Muscle of leg (tissue), 16 donors: ENCODE measurements at places on chromosomes 5 and 9. TPM values are rescaled to one million over a fixed set of nuclear protein-coding genes. Genes with fewer than 3 reads are reported as not detected.
A peak's percentile ranks its signal among the peaks of the same experiment; 100 is the strongest.

DNA sequence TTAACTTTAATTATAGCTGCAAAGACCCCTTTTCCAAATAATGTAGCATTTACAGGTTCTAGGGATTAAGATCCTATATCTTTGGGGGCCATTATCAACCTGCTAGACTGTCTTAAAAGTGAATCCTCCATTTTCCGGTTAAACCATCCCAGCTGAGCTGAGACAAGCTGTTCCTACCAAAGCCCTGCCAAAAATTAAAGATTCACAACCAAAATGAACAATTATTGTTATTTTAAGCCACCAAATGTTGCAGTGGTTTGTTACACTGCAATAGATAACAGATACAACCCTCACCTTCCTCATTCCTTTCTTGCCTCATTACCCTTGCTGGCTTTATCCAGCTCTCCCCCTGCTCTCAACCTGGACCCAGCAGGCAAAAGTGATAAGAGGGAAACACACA, 343.4 kb downstream of the CDK5RAP2 start:
- H3K27ac ChIP-seq: no peak overlapping the region
- no peaks in the 10 kb centered on the region for H3K36me3 ChIP-seq
- H3K4me3 ChIP-seq: no peak overlapping the region
- peaks cover 3% of the 10 kb centered on the region for H3K27me3 ChIP-seq

DNA sequence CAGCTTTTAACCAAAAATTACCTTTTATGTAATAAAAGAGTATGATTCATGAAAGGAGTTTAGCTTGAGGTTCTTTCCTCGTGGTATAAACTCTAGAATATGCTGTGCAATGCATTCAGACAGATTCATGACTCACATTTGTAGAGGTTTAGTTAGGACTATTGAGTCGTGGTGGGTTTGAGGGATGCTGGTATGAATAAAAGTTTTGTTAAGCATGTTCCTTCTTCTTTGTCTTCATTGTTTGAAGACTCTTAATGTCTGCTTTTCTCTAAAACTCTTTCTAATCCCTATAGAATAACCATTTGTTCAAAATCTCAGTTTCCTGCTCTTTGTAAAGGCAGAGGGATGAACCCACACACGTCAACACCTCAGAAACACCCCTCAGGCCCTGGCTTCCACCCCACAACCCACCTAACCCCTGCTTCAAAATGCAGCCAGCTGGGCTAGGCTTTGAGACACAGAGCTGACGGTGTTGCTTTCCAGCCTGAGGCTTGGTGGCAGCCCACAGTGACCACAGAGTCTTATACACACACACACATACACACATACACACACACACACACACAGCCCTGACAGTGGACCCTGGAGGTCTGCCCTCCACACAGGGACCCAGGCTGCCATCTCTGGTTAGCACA, 69.0 kb upstream of the IRX1 start:
- no peaks in the 10 kb centered on the region for H3K4me1 ChIP-seq
- no peak overlapping the region for H3K27ac ChIP-seq
- no peak overlapping the region for H3K4me3 ChIP-seq

GRCh38 chr5:180590543-180591310, 572 bp downstream of the SCGB3A1 start:
- peaks cover 40% of the 10 kb centered on the region for H3K27me3 ChIP-seq
- H3K36me3 ChIP-seq: no peaks in the 10 kb centered on the region
- peaks cover 13% of the 10 kb centered on the region for H3K4me1 ChIP-seq
- peak overlapping the region; percentile 44 for H3K4me3 ChIP-seq
- H3K27ac ChIP-seq: no peak overlapping the region
- DNase-seq: peak; percentile 41

GRCh38 chr5:31086839-31087415, 106.6 kb upstream of the CDH6 start:
- H3K4me3 ChIP-seq: no peak overlapping the region
- DNase-seq: no peak
- H3K4me1 ChIP-seq: no peaks in the 10 kb centered on the region

GRCh38 chr5:57987552-57987951, 472.3 kb downstream of the PLK2 start:
- DNase-seq: no peak
- no peaks in the 10 kb centered on the region for H3K36me3 ChIP-seq
- H3K4me1 ChIP-seq: peaks cover 3% of the 10 kb centered on the region
- no peak overlapping the region for H3K27ac ChIP-seq

Gene GMCL2
- total RNA-seq: not detected

DNA sequence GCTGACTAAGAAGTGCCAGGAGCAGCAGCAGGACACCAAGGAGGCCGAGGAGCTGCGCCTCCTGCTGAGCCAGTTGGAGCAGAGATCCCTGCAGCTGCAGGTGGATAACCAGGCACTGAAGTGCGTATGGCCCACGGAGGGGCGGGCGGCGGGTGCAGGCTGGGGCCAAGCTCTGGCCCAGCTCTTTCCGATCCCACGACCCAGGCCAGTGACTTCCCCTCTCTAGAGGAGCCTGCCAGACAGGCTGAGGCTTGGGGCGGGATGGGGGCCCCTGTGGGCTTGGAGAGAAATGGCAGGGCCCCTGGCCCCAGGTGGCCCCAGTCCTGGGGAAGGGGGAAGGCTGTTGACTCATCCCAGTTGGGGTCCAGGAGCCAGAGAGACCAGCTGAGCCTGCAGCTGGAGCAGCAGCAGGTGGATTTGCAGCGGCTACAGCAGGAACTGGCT, 3.6 kb downstream of the PTRH1 start:
- no peaks in the 10 kb centered on the region for H3K27me3 ChIP-seq
- H3K36me3 ChIP-seq: peaks cover 7% of the 10 kb centered on the region
- no peak overlapping the region for H3K4me3 ChIP-seq
- no peak overlapping the region for H3K27ac ChIP-seq

- no peak overlapping the region for H3K4me3 ChIP-seq
- H3K36me3 ChIP-seq: no peaks in the 10 kb centered on the region
- no peaks in the 10 kb centered on the region for H3K27me3 ChIP-seq
These were observed 36.3 kb downstream of the CAPSL start for GRCh38 chr5:35902046-35902672.

GRCh38 chr9:89002987-89003386, 11.7 kb downstream of the S1PR3 start:
- peaks cover 19% of the 10 kb centered on the region for H3K36me3 ChIP-seq
- H3K4me3 ChIP-seq: no peak overlapping the region
- H3K4me1 ChIP-seq: peaks cover 37% of the 10 kb centered on the region
- H3K27me3 ChIP-seq: peaks cover 3% of the 10 kb centered on the region
- no peak for DNase-seq
- no peak overlapping the region for H3K27ac ChIP-seq

Gene ADCY2
- total RNA-seq: 17.5 TPM
